IMR-90 (cell line): ENCODE measurements at places on chromosomes 5 and 9. TPM values are rescaled to one million over a fixed set of nuclear protein-coding genes. Genes with fewer than 3 reads are reported as not detected.
A peak's percentile ranks its signal among the peaks of the same experiment; 100 is the strongest.

DNA sequence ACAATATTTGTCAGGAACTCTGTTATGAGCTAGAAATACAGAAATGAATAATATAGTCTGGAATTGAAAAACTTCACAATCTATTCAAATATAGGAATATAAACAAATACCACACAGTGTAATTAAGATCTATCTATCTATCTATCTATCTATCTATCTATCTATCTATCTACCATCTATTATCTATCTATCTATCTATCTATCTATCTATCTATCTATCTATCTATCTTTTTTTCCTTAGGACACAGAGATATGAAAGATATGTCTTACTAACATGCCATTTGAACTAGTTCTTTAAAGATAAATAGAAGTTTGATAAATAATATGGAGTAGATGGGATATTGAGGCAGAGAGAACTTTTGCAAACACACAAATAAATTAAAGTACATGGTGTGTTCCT is 357.8 kb downstream of the PARP8 start:
- no peak overlapping the region for H3K27ac ChIP-seq
- H3K4me3 ChIP-seq, result no peak overlapping the region
- H3K27me3 ChIP-seq, result no peaks in the 10 kb centered on the region
- H3K36me3 ChIP-seq, result no peaks in the 10 kb centered on the region
- no peak for DNase-seq

DNA sequence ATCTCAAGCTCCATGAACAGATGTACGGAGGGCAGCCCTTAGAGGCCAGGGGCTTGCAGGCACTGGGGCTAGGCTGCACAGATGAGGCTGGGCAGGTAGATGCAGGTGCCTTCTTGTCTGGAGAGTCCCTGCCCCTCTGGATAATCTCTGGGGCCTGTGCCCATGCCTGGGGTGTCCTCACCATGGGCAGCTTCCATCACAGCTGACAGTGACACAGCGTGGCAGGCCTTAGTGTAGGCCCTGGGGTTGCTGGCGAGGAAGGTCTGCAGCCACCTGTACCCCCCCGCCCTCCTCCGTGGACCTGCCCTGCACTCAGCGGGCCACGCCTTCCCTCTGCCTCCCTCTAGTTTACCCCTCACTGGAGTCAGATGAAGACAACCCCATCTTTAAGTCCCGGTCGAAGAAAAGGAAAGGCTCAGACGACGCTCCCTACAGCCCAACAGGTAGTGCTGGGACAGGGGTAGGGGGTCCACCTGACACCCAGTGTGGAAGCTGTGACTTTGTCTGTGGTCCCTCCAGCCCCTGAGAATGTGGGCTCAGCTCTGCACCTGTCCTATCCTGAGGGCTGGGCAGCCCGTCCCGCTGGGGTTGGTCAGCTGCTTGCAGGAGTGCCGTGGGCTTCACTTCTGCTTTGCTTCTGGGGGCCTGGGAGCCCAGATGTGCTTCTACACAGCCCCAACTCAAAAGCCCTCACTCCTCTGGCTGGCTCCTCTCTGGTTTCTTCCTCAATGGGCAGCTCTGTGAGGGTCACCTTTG is 98.4 kb downstream of the PHF2 start:
- H3K4me1 ChIP-seq, result no peaks in the 10 kb centered on the region
- peaks cover 26% of the 10 kb centered on the region; the same call in 1 of the 2 replicates for H3K36me3 ChIP-seq
- no peaks in the 10 kb centered on the region for H3K27me3 ChIP-seq

- H3K4me3 ChIP-seq, result no peak overlapping the region
- H3K36me3 ChIP-seq, result peaks cover 2% of the 10 kb centered on the region; the same call in 1 of the 2 replicates
- no peaks in the 10 kb centered on the region for H3K4me1 ChIP-seq
- DNase-seq, result no peak
Observed at GRCh38 chr5:159149085-159149484, 49.4 kb upstream of the EBF1 start.

- no peak overlapping the region for H3K27ac ChIP-seq
- DNase-seq, result no peak
- H3K4me3 ChIP-seq, result no peak overlapping the region
- peaks cover 12% of the 10 kb centered on the region for H3K4me1 ChIP-seq
- no peaks in the 10 kb centered on the region for H3K36me3 ChIP-seq
Observed at GRCh38 chr5:148841519-148841918, 15.1 kb downstream of the ADRB2 start.

DNA sequence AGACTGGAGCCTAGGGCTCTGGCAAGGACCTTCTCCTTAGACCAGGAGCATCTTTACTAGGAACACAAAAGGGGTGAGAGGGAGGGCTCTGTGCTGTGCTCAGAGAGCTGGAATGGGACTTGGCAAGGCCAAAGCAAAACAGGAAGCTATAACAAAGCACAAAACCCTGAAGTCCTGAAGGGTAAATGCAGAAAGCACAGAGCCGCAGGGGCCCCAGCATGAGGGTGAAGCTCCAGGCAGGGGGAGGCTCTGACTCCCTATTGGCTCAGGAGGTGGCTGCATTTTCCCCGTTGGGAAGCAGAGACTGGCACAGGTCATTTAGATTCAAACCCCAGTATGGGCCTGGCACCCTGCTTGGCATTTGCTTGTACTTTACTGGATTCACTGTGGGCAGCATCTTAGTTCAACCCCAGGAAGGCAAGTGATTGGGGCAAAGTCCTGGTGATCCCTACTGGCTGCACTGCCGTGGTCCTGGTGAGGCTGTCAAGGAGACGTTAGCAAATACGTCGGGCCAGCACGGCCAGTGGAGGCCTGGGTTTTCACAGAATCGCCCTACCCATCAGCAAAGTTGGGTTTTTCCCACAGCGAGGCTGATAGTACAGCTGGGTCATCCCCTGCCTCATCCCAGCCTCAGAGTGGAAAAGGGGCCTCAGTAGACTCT is 46.3 kb downstream of the GGTA1 start:
- no peak overlapping the region for H3K27ac ChIP-seq
- DNase-seq, result no peak
- H3K4me1 ChIP-seq, result no peaks in the 10 kb centered on the region
- H3K36me3 ChIP-seq, result no peaks in the 10 kb centered on the region

DNA sequence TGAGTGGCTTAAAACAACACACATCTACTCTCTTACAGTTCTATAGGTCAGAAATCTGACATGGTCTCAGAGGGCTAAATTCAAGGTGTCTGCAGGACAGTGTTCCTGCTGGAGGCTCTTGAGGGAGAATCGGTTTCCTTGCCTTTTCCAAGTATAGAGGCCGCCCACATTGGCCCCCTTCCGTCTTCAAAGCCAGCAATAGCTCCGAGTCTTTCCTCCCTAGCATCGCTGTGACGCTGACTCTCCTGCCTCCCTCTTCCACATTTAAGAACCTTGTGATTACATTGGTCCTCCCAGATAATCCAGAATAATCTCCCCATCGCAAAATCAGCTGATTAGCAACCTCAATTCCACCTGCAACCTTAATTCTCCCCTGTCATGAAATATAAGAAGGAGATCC is 81.3 kb upstream of the IER5L start:
- H3K27ac ChIP-seq, result no peak overlapping the region
- peaks cover 5% of the 10 kb centered on the region; the same call in 1 of the 2 replicates for H3K4me1 ChIP-seq
- no peaks in the 10 kb centered on the region for H3K36me3 ChIP-seq

DNA sequence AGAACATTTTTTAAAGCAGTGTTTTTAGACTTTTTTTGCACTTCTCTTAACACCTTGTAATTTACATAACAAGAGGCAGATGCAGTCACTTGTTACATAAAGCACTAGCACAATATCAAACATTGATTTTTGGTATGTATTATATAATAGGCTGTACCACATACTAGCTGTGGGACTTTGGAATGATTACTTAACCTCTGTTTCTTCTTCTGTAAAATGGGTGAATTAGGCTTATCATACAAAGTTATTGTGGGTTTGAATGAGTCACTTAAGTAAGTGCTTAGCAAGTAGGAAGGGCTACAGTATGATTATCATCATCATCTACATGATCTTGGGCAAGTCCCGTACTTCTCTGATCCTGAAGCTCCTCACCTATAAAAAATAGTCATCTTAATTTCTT is 2.1 kb downstream of the FAM81B start:
- H3K27me3 ChIP-seq, result peaks cover 2% of the 10 kb centered on the region; the same call in 1 of the 2 replicates
- no peak overlapping the region for H3K4me3 ChIP-seq
- H3K4me1 ChIP-seq, result no peaks in the 10 kb centered on the region
- no peak for DNase-seq
- no peaks in the 10 kb centered on the region for H3K36me3 ChIP-seq
- H3K27ac ChIP-seq, result no peak overlapping the region

GRCh38 chr9:129014608-129015007 is 13.5 kb downstream of the SH3GLB2 start:
- H3K4me3 ChIP-seq, result no peak overlapping the region
- no peak overlapping the region for H3K27ac ChIP-seq

DNA sequence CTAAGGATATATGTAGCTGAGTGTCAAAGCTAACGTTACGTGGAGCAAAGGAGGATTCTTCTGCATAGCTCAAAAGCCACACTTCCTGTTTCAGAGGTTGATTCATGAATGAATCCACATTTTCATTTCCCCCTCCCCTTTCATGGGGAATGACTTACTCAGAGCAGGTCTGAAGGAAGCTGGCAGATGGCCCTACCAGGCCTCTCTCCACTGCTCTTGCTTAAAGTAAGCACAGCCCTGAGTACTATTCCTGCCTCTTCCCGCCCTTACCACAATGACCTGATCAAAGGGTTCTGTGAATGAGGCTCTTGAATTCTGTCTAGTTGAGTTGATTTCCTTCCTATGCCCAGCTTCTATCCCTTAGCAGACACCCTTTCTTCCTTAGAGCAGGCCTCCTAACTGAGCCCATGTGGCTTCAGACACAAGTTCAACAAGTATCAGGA is 6.3 kb downstream of the IGIP start:
- peak; percentile 97 for DNase-seq
- peaks cover 16% of the 10 kb centered on the region for H3K4me1 ChIP-seq
- no peaks in the 10 kb centered on the region for H3K36me3 ChIP-seq
- no peak overlapping the region; the same call in 1 of the 2 replicates for H3K27ac ChIP-seq
- H3K4me3 ChIP-seq, result no peak overlapping the region

GRCh38 chr5:123582550-123583285 is 70.7 kb downstream of the CSNK1G3 start:
- no peak for DNase-seq
- no peak overlapping the region for H3K4me3 ChIP-seq
- no peaks in the 10 kb centered on the region for H3K4me1 ChIP-seq
- no peaks in the 10 kb centered on the region for H3K36me3 ChIP-seq
- H3K27ac ChIP-seq, result no peak overlapping the region
- no peaks in the 10 kb centered on the region for H3K27me3 ChIP-seq

DNA sequence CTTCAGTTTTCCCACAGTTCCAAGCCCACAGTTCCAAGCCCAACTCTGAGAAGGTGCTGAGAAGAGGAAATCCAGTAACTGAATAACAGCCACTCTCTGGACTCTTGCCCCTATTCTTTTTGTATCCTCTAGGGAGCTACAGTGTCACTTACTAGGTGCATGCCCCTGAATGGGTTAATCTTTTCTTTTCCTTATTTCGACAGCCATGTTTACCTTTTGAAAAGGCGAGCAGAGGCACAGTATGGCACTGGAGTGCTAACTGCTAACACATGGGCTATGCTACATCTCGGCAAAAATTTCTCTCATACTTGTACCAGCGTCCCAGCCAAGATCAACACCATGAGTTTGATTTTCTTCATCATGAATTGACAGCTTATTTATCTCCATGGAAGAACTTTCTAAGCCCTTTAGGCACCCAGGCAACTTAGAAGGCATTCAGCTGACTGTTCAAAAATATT is 222.6 kb downstream of the EBF1 start:
- no peak overlapping the region for H3K27ac ChIP-seq
- no peak overlapping the region for H3K4me3 ChIP-seq
- no peaks in the 10 kb centered on the region for H3K36me3 ChIP-seq
- no peak for DNase-seq
- H3K4me1 ChIP-seq, result no peaks in the 10 kb centered on the region

DNA sequence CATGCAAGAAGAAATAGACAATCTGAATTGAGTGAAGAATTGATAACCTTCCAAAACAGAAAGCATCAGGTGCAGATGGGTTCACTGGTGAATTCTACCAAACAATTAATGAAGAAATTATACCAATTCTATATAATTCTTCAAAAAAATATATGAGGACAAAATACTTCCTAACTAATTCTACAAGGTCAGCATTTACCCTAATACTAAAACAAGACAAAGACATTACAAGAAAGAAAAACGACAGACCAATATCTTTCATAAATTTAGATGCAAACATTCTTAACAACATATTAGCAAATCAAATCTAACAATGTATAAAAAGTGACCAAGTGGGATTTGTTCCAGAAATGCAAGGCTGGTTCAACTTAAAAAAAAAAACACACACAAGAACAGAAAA is 183.9 kb downstream of the BARX1 start:
- H3K36me3 ChIP-seq, result no peaks in the 10 kb centered on the region
- H3K4me3 ChIP-seq, result no peak overlapping the region
- H3K27ac ChIP-seq, result no peak overlapping the region
- H3K4me1 ChIP-seq, result no peaks in the 10 kb centered on the region

GRCh38 chr5:68446487-68446894 is 230.9 kb downstream of the PIK3R1 start:
- H3K4me1 ChIP-seq, result no peaks in the 10 kb centered on the region; the same call in 1 of the 2 replicates
- H3K4me3 ChIP-seq, result no peak overlapping the region
- H3K36me3 ChIP-seq, result no peaks in the 10 kb centered on the region

- H3K27ac ChIP-seq, result peak within 1 kb of the TSS; percentile 79; the same call in 1 of the 2 replicates
- H3K36me3 ChIP-seq, result no peaks in the 10 kb centered on the region
- H3K4me1 ChIP-seq, result peaks cover 4% of the 10 kb centered on the region
- DNase-seq, result peak; percentile 36
- no peaks in the 10 kb centered on the region; the same call in 1 of the 2 replicates for H3K27me3 ChIP-seq
Observed at GRCh38 chr9:136686794-136687711, at the start of gene AGPAT2. AGPAT2 (minus strand) TSS chr9:136687457; CDS start chr9:136687357, 100 bp downstream.

- H3K27me3 ChIP-seq, result no peaks in the 10 kb centered on the region
- DNase-seq, result peak; percentile 75
- peaks cover 2% of the 10 kb centered on the region; the same call in 1 of the 2 replicates for H3K4me1 ChIP-seq
- H3K36me3 ChIP-seq, result no peaks in the 10 kb centered on the region
- H3K4me3 ChIP-seq, result no peak overlapping the region
- H3K27ac ChIP-seq, result no peak overlapping the region
Observed at GRCh38 chr5:35656721-35657120, 39.1 kb downstream of the SPEF2 start.

DNA sequence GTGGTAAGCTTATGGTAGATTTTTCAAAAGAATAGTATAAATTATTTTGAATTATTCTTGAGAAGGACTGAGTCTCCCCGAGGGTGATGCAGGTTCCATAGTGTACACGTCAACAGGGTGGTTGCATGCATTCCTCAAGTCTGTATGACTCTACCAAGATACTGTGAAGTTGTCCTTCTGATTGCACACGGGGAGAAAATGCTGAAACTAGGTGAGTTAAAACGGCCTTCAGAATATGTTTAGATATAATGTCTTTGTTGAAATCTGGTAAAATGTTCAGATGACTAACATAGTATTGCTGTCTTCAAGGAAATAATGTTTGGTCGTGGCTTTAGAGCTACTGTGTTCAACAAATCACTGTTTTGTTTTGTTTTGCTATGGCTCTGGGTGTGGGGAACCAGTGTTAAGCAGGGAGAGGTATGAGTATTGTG is 22.4 kb upstream of the TNFAIP8 start:
- DNase-seq, result peak; percentile 21
- H3K36me3 ChIP-seq, result no peaks in the 10 kb centered on the region
- no peak overlapping the region for H3K4me3 ChIP-seq
- peaks cover 16% of the 10 kb centered on the region for H3K4me1 ChIP-seq

The FBXO10 gene
- 6.6 and 7.5 TPM in 2 replicates for total RNA-seq

The TNFSF15 gene
- total RNA-seq, result under 0.01 and 0.18 TPM in 2 replicates

The TSSK1B gene
- total RNA-seq, result under 0.01 and 0.18 TPM in 2 replicates

The LVRN gene
- under 0.01 and 0.18 TPM in 2 replicates for total RNA-seq

The PCDHB14 gene
- total RNA-seq, result 0.18 and 0.28 TPM in 2 replicates
